Skeletal muscle cell (primary cell): ENCODE measurements at places on chromosomes 3 and 15.
A peak's percentile ranks its signal among the peaks of the same experiment; 100 is the strongest.

DNA sequence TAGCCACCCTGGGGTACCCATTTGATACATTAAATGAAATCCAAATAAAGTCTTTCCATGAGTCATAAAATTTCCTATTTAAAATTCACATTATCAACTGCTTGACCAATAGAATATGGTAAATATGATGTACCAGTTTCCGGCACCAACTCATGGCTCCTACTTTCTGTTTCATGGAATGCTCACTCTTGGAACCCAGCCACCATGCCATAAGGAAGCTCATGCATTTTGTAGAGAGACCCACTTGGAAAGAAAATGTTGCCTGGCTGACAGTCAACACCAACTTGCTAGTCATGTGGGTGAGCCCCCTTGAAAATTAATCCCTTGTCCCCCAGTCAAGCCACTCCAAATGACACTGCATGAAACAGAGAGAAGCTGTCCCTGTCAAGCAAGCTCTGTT lies 57.2 kb downstream of the WWTR1 start:
- DNase-seq = no peak

DNA sequence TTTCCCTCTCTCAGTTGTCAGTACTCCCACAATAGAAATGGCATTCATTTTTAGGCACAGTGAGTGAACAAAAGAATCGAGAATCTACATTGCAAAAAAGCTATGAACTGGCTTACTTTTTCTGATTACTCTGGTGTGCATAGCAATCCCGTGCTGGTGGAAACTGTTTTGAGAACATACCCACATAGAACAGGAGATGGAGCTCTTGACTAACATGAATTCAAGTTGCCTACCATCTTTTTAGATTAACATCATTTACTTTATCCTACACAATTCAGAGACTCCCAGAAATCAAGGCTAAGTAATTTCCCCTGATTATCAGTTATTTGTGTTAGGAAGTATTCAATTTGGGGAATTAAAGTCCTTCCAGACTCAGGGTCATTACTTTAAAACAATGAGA lies 326.6 kb downstream of the ARPP21 start:
- peak; percentile 10 for DNase-seq

DNA sequence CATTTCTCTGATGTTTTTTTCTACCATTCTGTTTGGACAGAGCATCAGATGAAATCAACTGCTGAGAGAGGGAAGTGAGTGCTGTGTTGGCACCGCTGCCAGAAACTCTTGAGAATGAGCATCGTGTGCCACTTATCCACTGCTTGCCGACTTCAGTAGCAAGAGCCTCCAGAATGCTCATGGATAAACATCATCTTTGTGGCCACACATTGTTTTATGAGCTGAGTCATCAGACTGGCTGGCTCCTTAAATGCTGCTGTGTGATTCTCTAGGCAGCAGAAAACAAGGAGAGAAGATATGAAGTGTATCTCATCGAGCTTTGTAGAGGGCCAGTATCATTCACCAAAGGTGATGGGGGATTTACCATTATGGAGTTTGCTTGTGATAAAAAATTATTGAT lies 3.4 kb upstream of the DOCK3 start:
- DNase-seq = peak; percentile 64

DNA sequence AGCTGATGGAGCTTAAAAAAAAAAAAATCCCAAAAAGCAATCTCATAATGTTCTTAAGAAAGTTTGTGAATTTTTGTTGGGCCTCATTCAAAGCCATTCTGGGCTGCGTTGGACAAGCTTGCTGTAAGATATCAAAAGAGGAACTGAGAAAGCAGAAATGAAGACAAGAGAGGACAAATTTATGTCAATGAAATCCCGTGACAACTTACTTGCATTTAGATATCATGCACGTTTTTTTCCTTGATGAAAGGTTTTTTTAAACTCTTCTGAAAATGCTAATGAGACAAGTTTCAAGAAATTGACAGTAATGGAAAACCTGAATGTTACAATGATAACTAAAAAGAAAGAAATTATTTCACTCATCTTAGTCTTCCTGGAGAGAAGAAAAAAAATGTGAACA lies 662.9 kb downstream of the SQOR start:
- DNase-seq = no peak

- DNase-seq = no peak
These were observed 151.4 kb upstream of the SEMA6D start for GRCh38 chr15:47565949-47566348.

DNA sequence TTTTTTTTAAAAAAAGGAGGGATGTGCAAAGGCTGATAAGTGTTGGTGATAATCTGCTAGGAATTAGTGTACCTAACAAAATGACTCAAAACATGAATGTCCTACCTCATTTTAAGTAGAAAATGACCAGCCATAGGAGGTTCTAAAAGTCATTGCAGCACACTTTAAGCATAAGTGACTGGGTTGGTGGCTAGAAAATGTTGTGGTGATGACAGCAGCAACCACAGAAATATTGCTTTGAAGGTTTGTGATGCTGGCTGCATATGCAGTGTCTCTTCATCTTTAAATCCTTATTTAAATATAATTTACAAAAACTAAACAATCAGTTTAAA lies 55.2 kb downstream of the CMSS1 start:
- DNase-seq = no peak

DNA sequence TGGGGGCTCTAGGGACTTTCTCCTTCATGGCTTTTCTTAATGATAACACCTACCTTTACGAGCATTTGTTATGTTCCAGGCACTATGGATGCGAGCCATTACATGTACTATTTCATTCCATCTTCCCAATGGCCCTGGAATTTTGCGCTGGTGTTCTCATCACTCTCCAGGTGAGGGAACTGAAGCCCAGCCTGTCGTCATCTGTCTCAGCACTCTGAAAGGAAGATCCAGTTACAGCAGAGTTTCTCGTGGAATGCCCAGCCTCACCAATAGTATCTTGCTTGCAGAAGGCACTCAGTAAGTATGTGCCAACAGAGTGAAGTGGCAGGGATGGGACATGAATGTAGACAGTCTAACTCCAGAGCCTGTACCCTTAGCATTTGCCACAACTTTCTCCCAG lies 56.8 kb downstream of the NOX5 start:
- DNase-seq = no peak

DNA sequence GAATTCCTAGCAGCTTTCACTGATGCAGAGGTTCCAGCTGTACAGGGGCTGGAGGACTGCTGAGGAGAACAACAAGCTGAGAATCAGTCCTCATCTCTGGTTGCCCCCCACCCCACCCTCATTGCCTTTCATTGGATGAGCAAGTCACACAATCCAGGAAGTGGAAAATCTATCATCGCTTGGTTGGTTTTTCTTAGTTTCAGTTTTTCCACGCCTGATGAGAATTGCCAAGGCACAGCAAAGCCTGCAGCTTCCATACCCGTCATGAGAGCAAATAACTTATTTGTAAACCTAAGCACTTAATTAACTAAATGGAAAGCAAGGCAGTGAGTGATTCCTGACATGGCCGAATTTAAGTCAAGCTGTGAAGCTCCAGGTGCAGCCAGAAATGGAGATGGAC lies 21.4 kb upstream of the LIPC start:
- DNase-seq = no peak

- DNase-seq = no peak
These were observed 60.4 kb upstream of the SLC24A5 start for GRCh38 chr15:48060396-48060795.

GRCh38 chr3:162780313-162780712 lies 1283.7 kb downstream of the OTOL1 start:
- no peak for DNase-seq

- DNase-seq = peak; percentile 93
These were observed 59.6 kb downstream of the NPTN start for GRCh38 chr15:73573572-73573971.

DNA sequence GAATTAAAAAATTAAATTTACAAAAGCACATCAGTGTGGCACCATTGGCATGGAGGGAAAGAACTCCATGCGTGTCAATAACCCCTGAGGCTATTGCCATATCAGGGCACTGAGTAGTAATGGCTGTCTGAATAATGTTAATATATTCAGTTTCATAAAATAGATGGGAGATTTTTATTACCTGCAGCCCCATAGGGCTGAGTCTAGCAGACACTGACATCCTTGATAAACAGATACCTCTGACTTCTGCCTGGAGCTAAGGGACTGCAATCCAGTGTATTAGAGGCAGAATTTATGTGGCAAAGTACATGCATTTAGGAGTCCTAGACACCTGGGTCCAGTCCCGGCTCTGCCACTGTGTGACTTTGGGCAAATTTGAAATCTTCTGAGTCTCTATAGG lies 38.8 kb upstream of the SV2B start:
- DNase-seq = no peak

- DNase-seq = peak; percentile 78
These were observed 30.5 kb downstream of the LOXL1 start for GRCh38 chr15:73956743-73957135.

- no peak for DNase-seq
These were observed 5.7 kb downstream of the IFRD2 start for GRCh38 chr3:50286322-50287227.

- no peak for DNase-seq
These were observed 486.3 kb downstream of the MAGI1 start for GRCh38 chr3:65552434-65552833.

- no peak for DNase-seq
These were observed 16.2 kb downstream of the XPC start for GRCh38 chr3:14162178-14162577.

DNA sequence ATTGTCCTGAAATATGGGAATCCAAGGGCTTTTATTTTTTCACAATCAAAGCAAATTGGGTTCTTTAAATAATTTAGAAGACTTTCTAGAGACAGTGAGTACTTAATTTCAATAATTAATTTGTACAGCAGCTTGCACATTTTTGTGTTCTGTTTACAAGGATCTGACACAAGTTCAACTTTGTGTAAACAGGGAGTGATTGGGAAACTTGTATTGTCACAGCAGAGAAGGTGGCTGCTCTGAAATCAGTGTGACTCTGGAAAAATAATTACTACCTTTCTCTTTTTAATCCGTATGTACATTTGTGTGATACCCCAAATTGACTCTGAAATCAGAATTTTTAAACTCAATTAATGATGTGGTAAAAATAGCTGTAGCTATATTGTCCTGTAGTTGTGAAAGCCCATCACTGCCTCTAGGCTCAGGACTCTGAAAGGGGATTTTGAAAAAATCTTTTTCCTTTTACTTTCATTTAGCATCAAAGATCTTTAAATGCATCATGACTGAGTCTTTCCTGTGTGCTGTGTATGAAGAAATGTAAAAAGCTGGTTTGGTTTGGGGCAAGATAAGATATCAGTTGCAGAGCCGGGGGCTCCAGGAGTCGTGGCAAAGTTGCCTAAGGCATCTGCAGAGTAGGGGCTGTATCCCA lies 45.1 kb downstream of the MFSD1 start:
- DNase-seq = no peak

GRCh38 chr3:151275091-151275490 lies 3.3 kb downstream of the P2RY14 start:
- no peak for DNase-seq

DNA sequence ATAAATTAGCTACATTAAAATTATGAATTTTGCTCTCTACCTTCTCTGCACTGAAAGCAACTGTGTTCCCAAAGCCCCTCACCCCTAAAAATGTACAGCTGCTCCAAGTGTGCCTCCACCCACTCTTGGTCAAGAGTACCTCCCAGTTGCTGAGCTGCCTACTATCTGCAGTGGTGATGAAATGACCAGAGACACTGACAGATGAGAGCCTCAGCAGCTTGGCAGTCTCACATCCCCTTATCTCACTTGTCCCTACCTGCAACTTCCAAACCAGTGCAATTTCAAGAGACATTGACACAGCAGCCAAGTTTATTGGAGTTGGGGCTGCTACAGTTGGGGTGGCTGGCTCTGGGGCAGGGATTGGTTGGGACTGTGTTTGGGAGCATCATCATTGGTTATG lies 52.2 kb upstream of the COL6A5 start:
- no peak for DNase-seq

- no peak for DNase-seq
These were observed 32.3 kb downstream of the PAQR9 start for GRCh38 chr3:142931222-142931621.
